Umbilical cord (tissue), 2 donors: ENCODE measurements at places on chromosomes 7 and 10.

- no peak for DNase-seq
These were observed 23.8 kb upstream of the GTPBP4 start for GRCh38 chr10:964321-964987.

- no peak for DNase-seq
These were observed 1.9 kb upstream of the PGAM2 start for GRCh38 chr7:44067064-44067951.

- peak; percentile 87 for DNase-seq
These were observed 20.5 kb downstream of the STRA8 start for GRCh38 chr7:135253851-135254771.

DNA sequence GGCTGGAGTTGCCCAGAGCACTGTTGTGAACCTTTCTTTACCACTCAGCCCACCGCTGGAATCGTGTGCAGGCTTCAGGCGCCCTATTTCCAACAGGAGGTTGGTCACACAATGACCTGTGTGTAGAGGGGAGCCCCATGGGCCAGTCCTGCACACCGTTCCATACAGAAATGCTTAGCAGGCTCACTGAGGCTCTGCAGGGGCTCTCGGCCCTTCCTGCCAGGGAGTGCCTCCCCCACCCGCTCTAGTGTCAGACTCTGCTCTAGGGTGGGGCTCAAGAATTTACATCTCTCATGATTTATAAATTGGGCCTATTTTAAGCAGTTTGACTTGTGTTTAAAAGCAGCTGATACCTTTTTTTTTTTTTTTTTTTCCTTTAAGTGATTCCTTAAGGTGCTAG lies 42.0 kb downstream of the SHH start:
- DNase-seq = no peak
